Naive thymus-derived CD4-positive, alpha-beta T cell (primary cell): ENCODE measurements at places on chromosomes 6 and 20.

- DNase-seq = no peak
Observed at GRCh38 chr20:63163596-63164483, 52.1 kb downstream of the YTHDF1 start.

DNA sequence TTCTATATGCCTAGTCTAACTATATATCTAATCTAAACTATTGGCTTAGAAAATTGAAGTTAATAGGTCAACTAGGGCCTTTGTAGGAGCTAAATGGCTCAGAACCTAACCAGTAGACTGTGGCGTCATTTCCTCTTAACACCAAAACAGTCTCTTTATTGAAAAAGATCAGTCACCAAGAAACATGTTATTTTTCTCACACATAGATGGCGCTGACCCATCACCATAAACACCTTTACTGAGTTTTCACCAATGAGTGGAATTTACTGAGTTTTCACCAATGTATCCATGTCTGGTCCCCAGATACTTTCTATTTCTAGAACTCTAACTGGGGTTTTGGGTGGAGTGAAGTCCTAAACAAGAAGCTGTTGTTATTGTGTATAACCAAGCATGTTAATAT, 636.0 kb downstream of the BCKDHB start:
- no peak for DNase-seq

DNA sequence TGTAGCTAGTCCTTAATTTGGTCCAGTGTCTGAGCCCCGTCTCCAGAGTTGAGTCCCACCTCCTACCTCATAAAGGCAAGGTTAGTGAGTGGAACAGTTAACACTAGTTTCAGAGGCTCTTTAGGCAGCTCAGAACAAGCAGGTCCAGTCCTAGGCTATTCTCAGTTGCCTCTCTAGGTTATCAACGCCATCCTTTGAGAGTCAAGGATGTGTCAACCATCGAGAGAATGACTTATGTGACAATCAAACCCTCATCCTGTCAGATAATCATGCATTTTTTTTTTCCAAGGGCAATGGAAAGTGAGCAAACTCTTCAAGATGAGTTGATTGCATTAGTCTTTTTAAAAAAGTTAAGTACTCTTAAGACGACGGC, 64.0 kb upstream of the TXNDC5 start:
- no peak for DNase-seq

DNA sequence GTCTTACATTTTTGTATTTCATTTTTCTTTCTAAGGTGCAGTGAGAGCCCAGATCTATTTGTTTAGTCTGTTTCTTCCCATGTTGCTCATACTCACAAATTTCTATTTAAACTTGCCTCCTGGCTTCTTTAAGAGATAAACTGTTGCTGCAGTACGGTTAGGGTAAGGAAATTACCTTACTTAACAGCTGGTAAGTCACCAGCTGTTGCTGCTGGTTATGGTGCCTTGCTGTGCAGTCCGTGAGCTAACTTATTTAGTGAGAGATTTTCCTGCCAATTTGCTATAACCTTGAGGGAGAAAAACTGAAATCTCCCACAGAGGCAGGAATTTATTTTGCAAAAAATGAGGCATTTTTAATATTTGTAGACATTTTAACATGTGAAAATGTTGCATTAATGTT, 261.0 kb downstream of the UST start:
- no peak for DNase-seq
